Stimulated activated CD8-positive, alpha-beta memory T cell treated with anti-CD3 and anti-CD28 coated beads, Interleukin-7, amount 100 ng/mL, for 24 hours (primary cell): ENCODE measurements at places on chromosomes 16 and 17.

DNA sequence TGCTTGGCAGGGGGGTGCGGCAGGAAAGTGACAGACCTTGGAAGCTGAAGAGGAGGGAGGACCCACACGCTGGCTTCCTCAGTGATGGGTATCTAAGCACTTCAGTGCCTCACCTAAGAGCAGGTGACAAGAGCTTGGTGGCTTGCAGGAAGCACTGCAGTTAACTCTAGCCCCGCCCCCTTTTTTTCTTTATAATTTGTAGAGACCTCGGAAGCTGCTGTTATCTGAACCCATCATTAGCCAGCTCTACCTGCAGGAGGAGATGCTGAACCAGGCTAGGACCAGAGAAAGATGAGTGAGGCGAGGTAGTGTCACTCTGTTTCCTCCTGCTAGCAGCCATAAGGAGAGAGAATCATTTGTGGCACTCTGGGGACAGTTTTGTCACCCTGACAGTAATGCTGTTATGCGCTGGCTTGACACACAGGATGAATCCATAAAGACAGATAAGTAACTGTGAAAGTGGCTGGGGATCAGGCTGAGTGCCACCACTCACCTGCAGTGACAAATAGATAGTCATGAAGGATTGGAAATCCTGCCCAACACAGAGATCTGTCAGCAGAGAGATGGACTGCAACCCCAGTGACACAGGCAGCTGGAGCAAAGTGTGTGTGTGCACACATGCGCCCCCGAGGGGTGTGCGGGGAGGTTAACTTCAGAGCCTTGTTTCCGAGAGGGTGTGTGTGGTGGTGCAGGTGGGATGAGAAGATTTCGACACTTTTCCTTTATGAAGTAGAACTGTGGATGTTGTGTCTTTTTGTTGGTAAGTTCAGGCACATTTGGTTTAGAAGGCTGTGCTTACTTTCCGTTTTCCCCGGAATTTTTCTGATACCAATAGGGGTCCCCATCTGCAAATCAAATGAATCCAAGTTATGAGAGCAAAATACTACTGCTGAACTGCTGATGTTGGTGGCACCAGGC lies 224.0 kb downstream of the IRX3 start:
- DNase-seq, result no peak

GRCh38 chr16:84754353-84754856 lies 54.6 kb downstream of the USP10 start:
- DNase-seq, result no peak

DNA sequence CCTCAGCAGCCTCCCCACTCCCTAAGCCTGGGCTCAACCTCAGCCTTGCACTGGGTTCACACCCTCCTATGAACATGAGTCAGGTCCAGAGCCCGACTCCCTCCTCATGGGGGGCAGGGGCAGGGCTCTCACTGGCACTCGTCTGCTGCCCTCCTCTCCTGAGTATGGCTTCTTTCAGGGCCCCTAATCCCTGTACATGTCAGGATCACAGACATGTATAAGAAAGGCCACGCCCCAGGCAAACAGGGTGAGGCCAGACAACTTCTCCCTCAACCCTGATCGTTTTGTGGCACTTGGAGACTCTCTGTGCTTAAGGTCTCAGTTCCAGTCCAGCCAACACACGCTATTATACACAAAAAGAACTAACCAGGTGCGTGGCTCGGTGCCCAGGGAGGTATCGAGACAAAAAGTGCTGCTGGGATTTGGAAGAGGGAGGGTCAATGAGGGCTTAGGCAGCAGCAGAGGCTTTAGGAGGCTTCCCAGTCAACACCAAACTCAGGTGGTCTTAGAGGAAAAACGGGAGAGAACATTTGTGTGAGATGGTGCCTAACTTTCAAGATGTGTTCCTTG lies 45.2 kb downstream of the CMTM3 start:
- no peak for DNase-seq

GRCh38 chr16:50568187-50568815 lies 20.1 kb downstream of the NKD1 start:
- DNase-seq, result no peak

DNA sequence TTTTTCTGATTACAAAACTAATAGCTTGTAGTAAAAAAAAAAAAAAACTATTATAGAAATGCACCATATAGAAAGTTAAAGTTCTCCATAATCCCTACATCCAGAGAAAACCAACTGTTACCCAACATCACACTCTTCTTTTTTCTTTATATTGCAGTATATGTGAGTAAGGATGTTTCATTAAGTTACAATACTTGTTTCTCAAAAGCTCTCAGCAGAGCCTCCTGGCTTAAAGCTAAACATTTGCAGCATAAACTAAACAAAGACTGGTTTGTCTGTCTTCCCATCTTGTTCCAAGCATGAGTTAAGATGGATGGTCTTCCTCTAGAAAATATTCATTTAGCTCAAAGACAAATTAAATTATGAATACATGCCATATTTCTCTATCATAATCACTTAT lies 25.2 kb downstream of the GRB2 start:
- DNase-seq, result no peak

DNA sequence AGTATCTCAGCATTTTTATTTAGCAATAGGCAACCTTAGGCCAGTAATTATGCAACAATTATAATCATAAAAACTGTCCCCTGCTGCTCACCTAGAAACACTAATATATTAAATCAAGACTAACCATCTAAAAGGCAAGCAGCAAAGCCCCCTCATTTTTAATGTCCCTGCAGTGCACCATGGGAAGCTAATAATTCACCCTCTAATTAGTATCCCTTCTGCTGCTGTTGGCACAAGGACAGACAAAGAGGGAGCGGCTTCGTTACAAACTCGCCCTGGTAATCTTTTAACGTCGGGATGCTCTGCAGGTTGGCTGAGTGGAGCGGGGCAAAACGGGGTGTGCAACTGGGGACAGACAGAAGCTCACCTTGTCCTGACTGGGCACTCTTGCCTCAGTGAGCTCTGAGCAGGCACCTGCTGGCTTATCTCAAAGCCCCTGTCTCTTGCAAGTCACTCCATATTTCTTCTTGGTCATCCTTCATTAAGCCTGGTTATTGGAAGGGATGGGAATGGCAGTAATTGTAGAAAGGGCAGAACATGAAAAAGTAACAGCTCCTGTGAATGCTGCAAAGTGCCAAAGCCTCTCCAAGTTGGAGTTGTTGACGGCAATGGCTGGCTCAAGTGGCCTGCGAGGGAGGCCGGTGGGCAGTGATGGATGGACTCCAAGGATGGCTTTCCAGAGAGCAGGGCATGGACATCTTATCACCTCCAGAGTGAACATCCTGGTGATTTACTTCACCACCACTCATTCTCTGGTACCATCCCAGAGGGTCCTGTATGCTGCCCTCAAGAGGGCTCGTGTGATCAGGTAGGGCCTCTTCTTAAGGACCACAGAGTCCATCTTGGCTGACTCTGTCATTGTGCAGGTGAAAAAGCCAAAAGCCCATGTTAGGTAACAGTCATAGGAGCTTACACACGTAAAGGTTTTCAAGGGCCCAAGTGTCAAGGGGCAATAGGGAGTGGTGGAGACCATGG lies 219.6 kb upstream of the N4BP1 start:
- no peak for DNase-seq

GRCh38 chr16:27838536-27839175 lies 224.9 kb downstream of the GSG1L start:
- DNase-seq, result no peak

- no peak for DNase-seq
Measured at GRCh38 chr17:47955497-47956461, 1.9 kb downstream of the PRR15L start.

- DNase-seq, result no peak
Measured at GRCh38 chr17:27496005-27496404, 39.8 kb downstream of the KSR1 start.

GRCh38 chr16:61900482-61900881 lies 135.8 kb downstream of the CDH8 start:
- no peak for DNase-seq

DNA sequence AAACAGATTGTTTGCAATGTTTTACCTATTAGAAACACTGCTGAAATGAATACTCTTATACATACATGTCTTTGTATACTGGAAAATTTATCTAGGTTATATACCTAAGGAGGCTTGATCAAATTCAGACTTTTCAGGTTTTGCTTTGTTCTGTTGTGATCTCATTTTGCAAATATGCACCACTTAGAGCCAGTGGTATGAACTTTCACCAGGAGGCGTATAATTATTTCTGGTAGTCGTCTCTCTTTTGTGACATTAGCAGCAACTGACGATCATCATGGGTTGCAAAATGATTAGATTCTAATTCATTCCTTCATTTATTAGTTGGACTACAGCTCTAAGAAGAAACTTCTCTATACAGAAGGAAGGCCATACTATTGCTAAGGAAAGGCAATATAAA lies 26.9 kb downstream of the AP1G1 start:
- no peak for DNase-seq

DNA sequence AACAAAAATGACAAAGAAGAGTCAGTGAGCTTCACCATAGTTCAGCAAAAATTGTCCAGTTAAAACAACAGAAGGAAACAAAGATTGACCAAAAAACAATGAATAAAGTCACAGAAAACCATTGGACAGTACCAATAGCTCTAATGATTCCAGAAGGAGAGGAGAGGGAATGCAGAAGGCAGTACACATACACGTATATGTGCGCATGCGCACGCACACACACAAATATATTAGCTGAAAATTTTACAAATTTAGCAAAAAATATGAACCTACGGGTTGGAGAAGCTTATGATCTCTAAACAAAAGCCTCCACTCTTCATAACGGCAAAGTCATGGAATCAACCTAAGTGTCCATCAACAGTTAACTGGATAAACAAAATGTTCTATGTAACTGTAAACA lies 120.3 kb upstream of the MON1B start:
- no peak for DNase-seq

DNA sequence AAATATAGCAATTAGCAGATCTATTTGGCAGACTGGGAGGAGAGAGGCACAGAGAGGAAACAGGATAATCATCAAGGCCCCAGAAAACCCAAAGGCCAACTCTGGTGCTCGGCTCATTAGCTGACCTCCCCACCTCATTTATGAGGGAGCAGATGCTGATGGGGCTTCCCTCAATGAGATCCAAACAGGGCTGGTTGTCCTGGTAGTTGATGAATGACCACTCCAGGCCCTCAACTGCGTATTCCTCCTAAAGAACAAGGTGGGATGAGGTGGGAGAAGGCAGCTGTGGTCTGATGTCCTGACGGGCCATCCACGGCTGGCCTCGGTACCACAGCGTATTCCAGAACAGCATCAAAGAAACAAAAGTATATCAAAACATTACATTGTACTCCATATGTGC lies 20.8 kb downstream of the ZNHIT3 start:
- no peak for DNase-seq

DNA sequence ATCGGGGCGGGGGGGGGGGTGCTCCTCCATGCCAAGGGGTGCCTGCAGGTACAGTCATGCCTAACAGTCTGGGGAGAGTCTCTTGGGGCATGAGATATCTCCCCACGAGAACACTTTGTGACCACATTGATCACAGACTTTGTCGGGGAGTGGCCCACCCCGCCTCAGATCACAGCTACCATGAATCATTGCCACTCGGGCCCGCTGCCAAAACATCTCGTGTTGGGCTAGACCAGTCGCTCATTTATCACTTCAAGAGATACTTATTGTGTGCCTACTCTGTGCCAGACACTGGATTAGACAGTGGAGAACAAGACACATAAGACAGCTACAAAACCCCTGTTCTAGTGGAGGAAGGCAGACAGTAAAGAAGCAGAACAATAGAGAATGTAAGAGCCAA lies 72.6 kb downstream of the CLEC16A start:
- DNase-seq, result peak; percentile 14

GRCh38 chr17:65102788-65103187 lies 34.4 kb upstream of the RGS9 start:
- DNase-seq, result no peak

DNA sequence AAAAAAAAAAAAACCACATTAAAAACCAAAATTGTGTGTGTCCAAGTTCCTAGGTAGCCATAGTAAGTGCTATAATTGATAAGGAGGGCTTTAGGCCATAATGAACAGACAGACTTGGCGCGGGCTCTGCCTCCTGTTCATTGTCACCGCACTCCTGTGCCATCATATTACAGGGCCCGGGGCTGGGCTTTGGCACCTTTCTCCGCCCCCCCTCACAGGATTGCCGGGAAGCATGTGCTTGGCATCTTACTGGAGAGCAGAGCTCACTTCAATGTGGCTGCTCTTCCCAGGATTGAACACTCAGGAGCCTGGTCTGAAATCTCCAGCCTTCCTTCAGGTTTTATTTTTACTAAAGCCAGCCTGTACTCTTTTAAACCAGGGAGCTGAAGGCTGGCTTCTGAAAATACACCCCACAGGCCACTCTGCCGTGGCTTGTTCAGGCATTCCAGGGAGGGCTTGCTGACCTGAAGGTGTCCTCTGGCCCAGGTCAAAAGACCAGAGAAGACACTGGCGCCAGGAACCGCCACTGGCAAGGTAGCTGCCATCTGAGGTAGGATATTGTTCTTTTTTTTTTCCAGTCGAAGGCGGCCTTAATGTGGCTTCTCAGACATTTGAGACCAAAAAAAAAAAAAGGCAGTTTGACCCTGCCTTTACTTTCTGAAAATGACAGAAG lies 39.3 kb downstream of the DHRS7B start:
- no peak for DNase-seq

DNA sequence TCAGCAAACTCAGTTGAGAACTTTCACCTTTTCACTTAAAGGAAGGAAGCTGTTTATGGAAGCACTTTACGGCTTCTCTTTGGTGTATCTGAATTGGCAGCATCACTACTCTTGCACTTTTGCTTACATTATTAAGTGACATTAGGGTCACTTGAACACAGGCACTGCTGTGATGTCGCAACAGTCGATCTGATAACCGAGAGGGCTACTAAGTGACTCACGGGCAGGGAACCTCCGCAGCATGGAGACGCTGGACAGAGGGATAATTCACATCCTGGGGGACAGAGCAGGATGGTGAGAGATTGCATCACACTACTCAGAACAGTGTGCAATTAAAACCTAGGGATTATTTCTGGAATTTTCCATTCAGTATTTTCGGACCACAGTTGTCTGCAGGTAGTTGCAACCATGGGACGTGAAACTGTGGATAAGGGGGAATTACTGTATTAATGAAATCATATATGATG lies 56.5 kb downstream of the DNAH2 start:
- DNase-seq, result no peak

- no peak for DNase-seq
Measured at GRCh38 chr16:48279199-48279598, 31.9 kb upstream of the ABCC11 start.

GRCh38 chr17:61251939-61252865 lies 147.4 kb upstream of the TBX2 start:
- no peak for DNase-seq

- no peak for DNase-seq
Measured at GRCh38 chr17:49681106-49681979, 3.4 kb upstream of the SPOP start.

DNA sequence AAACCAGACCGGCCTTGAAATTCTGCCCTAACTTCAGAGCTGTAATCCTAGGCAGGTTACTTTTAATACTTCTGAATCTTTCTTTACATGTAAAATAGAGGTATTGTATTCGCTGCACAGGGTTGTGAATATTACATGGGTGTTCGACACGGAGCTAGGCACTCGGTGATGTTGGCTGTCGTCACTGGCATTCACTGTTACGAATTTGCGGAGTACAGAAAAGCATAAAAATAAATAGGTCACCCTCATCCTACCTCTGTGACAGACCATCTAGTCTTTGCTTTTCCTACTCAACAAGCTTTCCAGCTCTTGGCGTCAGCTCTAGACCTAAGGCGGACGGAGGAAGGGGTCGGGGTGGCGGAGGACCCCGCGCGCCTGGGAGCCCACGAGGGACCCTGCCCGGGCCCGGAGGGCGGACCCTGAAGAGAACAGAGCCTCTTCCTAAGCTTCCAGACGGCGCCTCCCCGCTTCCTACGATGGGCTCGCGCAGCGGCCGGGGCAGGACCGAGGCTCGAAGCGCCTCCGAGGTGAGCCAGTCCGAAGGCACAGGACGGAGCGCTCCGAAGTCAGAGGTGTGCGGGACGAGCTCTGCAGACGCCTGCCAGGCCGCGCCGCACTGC lies 879 bp upstream of the SPG7 start:
- no peak for DNase-seq
